ENCODE measurements at places on chromosomes 13 and 19. TPM values are rescaled to one million over a fixed set of nuclear protein-coding genes. Genes with fewer than 3 reads are reported as not detected.

GRCh38 chr13:65472336-65472735 is 1757.8 kb downstream of the PCDH9 start:
- no peak for DNase-seq

DNA sequence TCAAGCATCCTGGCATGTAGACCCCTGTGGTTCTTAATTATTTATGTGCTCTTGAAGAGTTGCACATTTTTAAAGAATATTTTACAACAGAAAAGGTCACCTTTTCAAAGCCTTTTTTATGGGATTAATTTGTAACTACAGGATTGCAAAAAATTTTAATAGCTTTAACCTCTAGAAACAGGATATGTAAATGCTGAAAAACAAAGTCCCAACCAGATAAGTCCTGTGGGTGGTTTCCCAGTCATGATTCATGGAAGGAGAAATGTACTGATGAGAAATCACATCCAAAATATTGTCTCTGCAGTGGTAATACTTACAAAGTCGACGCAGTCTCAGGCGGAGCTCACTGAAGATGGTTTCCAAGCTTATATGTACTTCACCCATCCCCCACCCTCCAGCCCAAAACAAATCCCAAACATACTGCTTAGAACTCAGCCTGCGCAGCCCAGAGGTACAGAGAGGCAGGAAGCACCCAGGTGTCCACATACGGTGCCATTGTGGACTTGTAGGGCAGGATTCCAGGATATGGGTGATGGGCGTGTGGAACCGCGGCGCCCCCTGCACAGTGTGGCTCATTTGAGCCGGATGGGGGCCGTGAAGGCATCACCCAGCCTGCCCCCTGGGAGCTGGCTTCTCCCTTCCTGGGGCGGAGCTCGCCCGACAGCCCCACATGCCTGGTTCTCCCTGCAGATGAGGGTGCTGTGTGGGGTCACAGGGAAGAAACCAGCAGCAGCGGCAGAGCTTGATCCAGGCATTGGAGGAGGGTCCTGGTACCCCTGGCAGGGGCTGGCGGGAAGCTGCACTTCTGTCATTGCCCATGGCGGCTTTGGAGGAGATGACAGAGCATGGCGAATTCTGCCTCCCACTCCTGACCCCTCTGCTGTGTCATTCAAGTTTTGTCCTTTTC is 101.2 kb downstream of the ATP11A start:
- DNase-seq, result no peak

Gene KXD1
- 83.9 TPM for polyA plus RNA-seq

DNA sequence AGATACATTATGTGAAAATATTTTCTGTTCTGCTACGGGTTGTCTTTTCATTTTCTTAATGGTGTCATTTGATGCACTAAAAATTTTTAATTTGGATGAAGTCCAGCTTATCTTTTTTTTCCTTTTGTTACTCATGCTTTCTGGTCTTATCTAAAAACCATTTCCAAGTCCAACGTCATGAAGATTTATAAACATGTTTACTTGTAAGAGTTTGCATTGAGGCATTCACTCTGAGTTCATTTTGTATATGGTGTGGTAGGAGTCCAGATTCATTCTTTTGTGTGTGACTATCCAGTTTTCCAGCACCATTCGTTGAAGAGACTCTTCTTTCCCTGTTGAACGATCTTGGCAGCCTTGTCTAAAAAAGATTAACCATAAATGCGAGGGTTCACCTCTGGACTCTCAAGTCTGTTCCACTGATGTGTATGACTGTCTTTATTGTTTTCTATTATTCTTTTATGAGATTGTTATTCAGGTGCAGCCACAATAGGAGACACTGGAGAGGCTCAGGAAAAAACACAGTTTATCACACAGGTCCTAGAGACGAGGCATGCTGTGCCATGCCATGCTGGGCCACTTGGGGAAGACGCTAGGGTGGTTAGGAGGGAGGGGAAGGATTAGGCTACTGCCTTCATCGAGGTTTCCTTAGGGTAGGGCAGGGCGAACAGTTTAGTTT is 35.0 kb downstream of the NAA16 start:
- DNase-seq, result no peak

DNA sequence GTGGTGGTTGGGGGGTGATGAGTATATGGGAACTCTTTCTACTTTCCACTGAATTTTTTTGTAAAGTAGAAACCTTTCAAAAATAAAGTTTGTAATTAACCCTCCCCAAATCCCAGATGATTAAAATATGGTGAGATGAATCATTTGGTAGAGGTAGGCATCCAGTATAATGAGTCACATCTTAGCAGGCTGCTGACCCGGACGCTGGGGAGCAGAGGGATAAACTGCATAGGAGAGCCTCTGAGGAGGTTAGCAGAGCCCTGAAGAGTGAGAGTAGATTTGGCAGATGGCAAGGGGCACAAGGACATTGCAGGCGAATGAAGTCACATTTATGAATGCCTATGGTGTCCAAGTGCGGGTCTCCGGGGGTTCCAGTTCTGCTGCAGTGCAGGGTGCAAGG is 293.8 kb downstream of the FGF9 start:
- no peak for DNase-seq

DNA sequence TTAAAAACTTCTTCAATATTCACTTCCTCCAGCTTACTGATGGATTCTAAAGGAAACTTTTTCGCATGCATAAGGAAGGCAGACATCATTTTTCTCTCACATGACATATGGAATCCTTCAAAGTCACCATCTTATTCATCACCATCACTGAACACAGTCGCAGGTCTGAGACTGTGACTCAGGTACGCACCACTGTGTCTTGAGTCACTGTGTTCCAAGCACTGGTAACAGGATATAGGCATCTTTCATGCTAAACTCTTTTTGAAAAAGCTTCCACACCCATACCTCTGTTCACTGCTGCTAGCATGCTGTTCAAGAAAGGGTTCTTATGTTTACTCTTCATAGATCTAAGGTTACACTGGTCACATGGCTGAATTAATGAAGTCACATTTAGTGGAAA is 67.0 kb upstream of the SIAH3 start:
- DNase-seq, result no peak

Gene C5AR1
- 1.6 TPM for polyA plus RNA-seq

Gene CACTIN
- 14.9 TPM for polyA plus RNA-seq

GRCh38 chr13:51778392-51778791 is 25.6 kb downstream of the DHRS12 start:
- DNase-seq, result no peak
